ENCODE measurements at places on chromosomes 4 and X.

GRCh38 chrX:31024866-31025265 lies 47.0 kb downstream of the FTHL17 start:
- DNase-seq = no peak

DNA sequence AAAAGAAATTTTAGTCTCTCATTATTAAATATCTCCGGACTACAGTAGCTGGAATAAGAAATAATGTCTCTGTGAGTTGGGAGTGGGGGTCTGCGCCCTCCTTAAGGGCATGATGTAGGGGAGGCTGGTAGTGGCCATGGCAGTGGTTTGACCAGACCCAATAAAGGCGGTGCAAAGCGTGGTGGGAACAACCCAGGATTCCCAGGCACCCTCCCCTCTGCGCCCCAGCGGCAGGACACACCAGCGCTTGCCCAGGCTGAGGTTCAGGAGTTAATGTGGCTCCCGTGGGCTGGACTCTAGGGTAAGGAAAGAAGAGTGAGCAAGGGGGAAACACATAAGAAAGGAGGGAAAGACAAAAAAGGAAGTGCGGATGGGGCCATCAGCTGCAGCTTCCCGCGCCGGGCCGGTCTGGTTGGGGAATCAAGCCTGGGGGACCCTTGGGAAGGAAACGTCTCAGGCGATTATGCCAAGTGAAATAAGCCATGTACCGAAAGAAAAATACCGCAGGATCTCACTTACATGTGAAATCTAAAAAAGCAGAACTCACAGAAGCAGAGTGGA lies 157.5 kb upstream of the SMIM31 start:
- no peak for DNase-seq

DNA sequence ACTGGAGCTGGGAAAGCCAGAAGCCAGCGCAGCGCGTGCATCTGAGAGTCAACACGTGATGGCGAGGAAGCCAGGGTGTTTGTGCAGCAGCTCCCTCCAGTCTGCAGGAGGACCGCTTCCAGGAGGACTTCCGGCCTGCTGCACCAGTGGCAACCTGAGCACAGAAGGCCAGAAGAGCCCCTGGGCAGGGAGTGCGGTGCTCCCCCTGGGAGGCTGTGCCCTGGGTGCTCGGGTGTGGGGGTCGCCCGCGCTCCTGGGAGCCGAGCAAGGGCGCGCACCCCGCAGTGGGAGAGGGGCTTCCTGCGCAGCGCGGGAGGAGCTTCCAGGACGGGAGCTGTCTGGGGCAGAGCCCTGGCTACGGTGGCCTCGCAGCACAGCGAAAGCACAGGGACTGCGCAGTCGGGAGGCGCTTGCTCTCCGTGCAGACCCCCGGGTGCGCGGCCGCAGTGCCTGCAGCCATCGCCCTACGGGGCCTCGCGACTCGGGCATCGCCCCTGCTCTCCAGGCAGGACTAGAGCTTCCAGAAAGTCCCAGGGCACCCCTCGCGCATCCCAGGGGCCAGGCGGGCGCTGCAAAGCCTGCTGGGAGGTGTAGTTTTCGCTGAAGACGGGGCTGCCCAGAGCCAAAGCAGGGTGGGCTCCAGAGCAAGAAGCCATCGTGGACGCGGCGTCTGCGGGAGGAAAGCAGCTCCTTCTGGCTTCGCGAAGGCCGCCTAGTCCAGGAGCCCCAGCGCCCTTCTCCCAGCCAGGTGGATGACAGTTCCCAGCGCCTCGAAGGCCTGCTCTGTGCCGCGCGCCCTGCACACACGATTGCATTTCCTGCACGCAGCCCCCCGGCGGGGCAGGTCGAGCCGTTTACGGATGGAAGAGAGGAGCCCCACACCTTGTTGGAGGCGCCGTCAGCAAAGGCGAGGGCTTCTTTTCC lies 24.1 kb upstream of the WFS1 start:
- DNase-seq = no peak

- no peak for DNase-seq
These were observed 26.5 kb upstream of the SPANXN4 start for GRCh38 chrX:142999199-142999701.

GRCh38 chr4:184669251-184669650 lies 19.7 kb downstream of the PRIMPOL start:
- DNase-seq = no peak

GRCh38 chr4:64903986-64904385 lies 494.7 kb upstream of the TECRL start:
- DNase-seq = no peak

- DNase-seq = no peak
These were observed at the start of gene NLGN4X for GRCh38 chrX:6228720-6229119. Gene NLGN4X, minus strand, starts transcription at chrX:6228867. Its CDS starts 77,401 bp downstream, at chrX:6151466.

DNA sequence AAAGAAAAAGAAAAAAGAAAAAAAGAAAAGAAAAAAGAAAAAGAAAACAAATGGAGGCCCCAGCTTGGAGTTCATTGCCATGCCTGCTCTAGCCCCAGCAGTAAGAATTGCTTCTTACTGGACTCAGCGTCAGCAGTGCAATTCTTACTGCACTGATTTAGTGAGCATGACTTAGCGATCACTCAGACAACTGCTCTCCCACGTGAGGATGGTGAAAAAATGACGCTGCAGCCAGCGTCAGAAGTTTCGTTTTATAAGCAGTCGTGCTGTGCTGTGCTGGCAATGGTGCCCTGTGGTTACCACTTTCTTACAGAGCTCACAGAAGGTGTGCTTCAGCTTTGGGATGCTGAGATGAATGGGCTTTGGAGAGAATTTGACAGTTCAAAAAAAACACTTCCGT lies 68.3 kb upstream of the DDX3X start:
- peak; percentile 80 for DNase-seq

DNA sequence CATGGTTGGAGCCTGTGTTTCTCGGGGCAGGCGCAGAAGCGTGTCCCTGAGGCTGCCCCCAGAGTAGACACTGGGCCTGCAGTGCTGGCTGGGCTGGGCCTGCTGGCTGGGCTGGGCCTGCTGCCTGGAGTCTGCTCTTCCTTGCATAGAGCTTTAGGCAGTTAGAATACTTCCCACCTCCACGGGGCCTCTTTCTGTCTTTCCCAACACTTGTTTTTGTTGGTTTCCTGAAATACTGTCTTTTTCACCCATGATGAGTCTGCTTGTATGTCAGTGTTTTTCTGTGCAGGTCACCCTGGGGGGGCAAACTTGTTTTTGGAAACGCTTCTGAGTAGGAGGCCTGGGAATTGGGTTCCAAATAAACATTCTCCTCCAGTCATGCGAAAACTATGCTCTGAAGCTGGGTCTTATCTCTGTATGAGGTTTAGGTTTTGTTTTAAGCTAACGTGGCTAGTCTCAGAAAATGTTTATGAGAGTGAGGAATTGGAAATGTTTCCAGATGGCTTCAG lies 32.2 kb downstream of the TRMT44 start:
- peak; percentile 96 for DNase-seq

DNA sequence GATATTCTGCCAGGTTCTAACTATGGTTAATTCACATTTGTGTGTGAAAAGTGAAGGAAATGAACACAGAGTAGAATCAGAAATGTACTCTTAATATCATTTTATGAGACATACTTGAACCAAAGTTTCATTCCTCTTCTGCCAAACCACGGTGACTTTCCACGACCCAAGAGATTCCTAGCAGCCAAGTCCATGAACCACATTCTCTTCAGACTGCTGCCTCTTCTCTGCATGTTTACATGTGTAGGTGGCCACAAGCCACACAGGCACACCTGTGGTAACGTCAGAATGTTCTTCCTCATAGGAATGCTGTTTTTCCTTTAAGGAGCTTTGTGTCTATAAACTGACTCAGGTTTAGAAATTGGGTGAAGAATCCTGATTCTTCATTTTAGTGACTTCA lies 1411.2 kb downstream of the RAPGEF2 start:
- no peak for DNase-seq

- no peak for DNase-seq
These were observed 21.5 kb downstream of the FAM9C start for GRCh38 chrX:13022926-13023325.

- no peak for DNase-seq
These were observed 32.0 kb downstream of the PAGE2 start for GRCh38 chrX:55120761-55121358.

DNA sequence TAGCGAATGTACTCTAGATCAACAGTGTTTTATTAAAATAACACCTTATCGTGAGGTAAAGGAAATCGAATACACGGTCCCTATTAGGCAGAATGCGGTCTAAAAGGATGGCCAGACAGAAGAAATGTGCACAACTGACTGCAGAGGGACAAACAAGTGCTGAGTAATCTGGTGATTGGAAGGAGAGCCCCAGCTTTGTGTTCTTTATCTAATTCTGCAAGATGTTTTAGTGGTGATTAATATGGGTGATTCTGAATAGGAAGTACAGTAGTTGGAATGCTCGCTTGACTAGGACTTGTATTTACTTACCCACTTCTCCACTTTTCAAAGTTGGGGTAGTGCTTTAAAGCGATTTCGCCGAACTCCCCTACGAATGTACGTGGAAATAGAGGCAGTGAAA lies 1.2 kb downstream of the WDR44 start:
- peak; percentile 45 for DNase-seq

Data from AG10803 (cell line).